ENCODE measurements at places on chromosomes 5 and 9.

DNA sequence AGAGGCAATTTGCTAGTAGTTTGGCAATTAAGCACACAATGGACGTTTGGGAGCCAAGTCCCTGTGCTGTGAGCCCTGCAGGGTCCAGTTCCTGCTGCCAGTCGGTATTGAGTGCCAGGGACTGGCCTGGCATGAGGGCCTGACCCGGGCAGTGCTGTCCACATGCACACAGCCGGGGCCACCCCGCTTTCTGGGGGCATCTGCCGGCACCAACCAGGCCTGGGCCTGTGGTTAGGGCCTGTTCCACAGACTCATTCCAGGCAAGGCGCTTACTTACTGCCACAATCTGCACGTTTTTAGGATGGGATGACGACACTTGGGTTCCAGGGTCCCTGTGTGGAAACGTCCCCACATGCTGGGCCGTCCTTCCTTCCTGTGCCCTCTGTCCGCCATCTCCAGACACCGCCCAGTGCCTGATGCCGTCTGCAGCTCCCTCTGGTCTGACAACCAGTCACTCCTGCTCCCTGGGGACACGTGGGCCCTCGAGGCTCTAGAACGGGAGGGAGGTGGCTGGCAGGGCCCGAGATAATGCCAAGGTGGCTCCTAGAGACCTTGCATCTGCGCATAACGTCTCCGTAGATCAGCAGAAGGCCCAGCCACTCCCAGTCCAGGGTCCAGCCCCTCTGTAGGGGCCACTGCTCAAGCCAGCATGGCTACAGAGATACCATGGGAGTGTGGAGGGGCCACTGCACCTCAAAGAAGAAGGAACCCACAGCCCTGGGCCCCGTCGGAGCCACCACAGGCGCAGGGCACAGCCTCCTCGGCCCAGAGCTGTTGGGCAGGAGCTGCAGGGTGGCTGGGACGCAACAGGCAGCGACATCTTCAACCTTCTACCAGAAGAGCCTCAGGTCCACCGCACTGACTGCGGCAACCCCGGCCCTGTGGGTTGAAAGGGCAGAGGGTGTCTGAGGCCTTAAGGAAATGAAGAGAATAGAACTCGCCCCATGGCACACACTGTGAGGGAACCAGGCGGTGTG, 24.7 kb downstream of the SLC9A3 start:
- DNase-seq, result no peak

- no peak for DNase-seq
These were observed 66.3 kb downstream of the FEM1C start for GRCh38 chr5:115478281-115478680.

DNA sequence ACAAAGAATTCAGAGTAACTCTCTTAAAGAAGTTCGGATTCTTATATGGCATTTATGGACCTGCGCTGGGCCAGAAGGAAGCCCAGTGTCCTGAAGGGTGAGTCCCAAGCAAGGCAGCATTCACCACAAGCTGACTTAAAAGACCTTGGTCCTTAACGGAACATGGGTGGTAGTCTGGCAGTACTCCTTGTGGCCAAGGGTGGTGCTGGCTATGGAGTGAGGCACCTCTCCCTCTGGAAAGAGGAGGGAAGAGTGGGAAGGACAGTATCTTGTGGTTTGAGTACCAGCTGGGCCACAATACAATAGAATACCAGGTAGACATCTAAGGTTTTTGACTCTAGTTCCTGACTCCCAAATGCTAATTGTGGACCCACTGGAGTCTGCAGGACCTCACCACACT, 425.7 kb upstream of the CYLC2 start:
- DNase-seq, result no peak

GRCh38 chr5:68027519-68027918, 188.0 kb upstream of the PIK3R1 start:
- DNase-seq, result no peak

DNA sequence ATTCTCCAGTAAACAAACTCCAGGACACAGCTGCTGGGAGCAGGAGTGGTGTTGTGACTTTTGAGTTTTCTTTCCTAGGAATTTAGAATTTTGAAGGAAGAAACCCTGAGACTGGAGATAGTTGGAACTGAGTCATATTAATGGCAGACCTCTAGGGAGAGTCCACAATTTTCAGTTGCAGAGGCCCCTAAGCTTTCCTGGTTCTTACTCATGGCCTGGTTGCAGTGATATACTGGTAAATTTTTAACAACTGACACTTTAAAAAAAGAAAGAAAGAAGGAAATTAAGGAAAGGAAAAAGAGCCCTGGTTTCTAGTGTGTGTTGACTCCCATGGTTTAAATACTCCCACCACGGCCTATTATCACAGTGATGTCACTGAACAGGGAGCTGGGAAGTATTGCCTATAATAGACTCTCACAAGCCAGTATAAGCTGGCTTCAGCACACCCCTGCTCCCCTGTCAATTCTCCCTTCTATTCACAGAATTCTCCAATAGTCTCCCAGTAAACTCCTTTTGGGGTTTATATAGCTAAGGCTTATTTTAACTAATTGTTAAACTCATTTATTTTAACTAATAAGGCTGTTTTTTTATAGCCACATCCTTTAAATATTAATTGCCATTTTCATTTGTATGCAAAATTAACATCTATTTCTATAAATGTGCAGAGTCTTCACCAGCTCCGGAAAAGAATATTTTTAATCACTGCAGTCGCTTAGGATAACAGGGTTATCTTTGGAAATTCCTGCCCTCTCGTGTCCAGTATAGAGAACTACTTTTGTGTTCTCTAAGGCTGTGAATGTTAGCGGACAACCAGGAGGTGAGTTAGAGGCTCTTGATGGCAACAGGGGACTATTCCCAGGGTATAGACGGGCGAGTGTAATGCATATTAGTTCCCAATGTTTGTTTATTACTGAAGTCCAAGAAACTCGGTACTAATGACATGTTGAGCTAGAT, 59.7 kb downstream of the GGTA1 start:
- DNase-seq, result no peak

DNA sequence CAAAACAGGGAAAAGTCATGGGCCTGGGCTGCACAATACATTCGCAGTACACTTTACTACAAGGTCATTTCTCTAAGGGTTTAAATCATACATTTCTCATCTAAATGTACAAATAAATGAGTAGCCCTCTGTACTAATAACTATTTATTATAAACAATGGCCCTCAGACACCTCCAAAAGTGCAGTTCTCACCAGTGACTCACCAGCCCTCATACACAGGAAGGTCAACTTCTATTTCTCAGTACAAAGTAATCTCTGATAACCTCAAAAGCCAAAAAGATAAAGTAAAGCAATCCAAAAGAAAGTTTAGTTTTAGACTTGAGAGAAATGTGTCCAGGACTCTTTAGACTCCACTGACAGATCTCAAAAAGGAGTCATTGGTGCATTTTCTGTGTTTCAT, 1258.1 kb upstream of the CDH6 start:
- no peak for DNase-seq

DNA sequence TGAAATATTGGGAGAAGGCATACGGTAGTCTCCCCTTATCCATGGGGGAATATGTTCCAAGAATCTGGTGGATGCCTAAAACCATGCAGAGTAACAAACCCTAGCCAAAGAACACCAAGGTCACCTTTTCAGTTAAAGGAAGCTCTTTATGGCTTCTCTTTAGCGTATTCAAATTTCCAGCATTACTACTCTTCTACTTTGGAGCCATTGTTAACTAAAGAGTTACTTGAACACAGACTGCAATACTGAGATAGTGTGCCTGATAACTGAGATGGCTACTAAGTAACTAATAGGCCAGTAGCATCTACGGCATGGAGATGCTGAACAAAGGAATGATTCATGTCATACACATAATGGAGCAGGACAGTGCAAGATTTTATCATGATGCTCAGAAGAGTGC, 84.5 kb upstream of the SPEF2 start:
- no peak for DNase-seq

DNA sequence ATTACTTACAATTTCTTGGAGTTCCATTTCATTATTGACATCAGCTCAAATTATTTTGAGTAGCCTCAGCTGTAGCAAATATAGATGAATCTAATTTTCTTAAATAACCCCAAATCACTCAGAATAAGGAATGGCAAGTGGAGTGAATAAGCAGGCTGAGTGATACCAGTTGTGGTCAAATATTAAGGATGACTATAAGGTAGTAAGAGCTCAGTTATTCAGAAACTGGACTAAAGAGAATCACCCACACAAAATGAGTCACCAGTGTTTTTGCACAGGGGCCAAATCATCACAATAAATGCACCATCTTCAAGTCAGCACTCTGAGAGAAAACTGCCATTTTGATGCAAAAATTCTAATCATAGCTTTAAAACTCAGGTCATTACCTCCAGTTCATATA, 128.9 kb upstream of the TARS1 start:
- DNase-seq, result no peak

GRCh38 chr5:36787365-36788093, 89.0 kb upstream of the NIPBL start:
- no peak for DNase-seq

- DNase-seq, result no peak
These were observed 8.2 kb downstream of the DNM1 start for GRCh38 chr9:128211186-128211980.

- DNase-seq, result no peak
These were observed 261.3 kb downstream of the SGCD start for GRCh38 chr5:156588306-156588705.

- DNase-seq, result no peak
These were observed 132.1 kb upstream of the MAP3K1 start for GRCh38 chr5:56683281-56683680.

DNA sequence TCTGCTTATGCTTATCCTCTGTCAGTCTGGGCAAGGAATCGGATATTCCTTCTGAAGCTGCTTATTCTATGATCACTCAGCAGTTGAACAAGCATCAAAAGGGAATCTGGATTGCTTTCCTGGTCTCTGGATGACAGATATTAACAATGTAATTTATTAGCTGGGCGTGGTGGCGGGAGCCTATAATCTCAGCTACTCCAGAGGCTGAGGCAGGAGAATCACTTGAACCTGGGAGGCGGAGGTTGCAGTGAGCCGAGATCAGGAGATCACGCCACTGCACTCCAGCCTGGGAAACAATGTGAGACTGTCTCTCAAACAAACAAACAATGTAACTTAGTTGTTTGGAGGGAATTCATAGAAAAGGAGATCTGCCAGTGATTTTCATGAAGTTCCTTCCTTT, 45.4 kb downstream of the DMRT1 start:
- DNase-seq, result no peak

- DNase-seq, result no peak
These were observed 421.9 kb upstream of the FTMT start for GRCh38 chr5:121429761-121430160.

- no peak for DNase-seq
These were observed 622 bp upstream of the ISL1 start for GRCh38 chr5:51382521-51383130.

DNA sequence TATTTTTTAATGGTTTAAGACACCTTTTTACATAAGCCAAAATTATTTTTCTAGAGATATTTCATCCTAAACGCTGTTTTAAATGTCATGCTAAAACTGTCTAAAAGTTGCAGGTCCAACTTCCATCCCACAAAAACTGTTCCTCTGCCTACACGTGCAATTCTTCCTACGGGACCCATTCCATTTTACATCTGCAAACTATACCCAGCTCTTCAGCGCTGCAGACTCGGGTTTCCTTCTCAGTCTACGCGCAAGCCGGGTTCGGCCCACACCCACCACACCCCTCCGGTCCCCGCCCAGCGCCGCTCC, 8.7 kb downstream of the RANBP6 start:
- peak; percentile 89 for DNase-seq

- DNase-seq, result no peak
These were observed 249.8 kb upstream of the PRDM9 start for GRCh38 chr5:23257656-23258055.

DNA sequence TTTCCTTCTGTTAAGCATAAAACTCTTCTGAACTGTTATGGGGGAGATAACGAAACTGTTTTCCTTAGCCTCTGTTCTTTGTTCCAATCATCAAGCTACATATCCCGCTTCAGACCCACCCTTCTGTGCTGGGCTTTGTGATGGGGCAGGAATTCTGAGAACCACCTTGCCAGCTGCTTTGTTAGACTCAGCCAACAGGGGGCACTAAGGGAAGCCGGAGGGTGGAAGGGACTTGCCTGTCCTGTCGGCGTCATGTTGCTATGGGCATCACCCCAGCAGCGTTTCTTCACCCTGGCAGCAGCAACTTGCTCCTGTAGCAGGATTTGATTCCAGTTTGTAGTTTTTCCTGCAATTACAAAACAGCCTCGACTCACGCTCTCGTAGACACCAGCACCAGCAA, 169.1 kb downstream of the CAAP1 start:
- peak; percentile 12 for DNase-seq

DNA sequence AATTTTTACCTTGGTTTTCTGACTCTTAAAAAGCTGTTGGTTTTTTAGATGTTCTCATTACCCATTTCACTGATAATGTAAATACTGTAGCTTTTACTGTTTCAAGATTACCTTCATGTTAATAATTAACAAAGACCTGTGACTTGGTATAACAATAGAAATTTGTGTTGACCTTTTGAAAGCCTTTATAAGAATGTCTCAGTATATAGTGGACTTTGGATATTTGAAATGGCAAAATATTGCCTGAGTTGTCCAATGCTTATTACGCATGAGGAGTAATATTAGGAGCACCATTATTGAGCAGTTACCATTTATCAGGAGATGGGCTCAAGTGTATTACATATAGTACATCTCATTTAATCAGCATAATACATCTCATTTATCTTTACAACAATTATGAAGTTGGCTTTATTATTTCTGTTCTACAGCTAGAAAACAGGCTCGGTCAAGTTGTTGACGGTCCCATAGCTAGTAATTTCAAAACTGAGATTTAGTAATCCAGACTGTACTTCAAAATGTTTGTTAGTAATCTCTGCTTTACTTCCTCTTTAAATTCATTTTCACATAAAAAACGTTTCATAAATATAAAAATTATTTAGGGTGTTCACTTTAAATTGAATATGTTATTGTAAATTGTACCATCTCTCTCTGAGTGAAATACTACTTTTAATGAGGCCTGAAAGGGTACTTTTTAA, 50.7 kb upstream of the FKTN start:
- no peak for DNase-seq

DNA sequence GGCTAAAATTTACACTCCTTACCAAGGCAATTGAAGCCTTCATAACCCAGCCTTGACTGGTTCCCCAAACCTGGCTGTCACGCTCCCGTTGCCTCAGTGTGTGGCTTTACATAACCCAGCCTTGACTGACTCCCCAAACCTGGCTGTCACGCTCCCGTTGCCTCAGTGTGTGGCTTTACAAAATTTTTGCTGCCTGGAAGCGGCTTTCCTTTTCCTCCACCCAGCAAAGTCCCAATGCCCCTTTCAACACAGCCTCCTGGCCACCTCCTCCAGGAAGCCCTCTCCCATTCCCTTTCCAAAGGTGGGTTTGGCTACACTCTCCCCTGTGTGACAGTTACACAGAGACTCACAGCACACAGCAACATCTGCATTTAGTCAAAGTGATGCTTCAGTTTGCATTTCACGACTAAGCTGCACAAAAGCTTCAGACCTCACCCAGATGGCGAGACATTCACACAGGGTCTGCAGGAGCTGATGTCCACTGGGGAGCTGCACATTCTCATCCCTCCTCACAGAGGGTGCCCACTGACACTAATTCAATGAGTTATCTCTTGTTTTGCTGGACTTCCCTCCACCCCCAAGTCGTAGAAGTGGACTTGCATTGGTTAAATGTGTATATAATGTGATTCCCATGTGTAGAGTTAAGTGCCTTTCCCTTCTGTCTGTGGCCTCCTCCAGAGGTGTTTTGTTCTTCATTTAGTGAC, 156.6 kb upstream of the PHYKPL start:
- DNase-seq, result no peak

- DNase-seq, result no peak
These were observed 1061.8 kb upstream of the ARRDC3 start for GRCh38 chr5:92444888-92445287.

- peak; percentile 23 for DNase-seq
These were observed 43.8 kb downstream of the UNC5A start for GRCh38 chr5:176854164-176854563.

GRCh38 chr9:129761901-129762369, 9.1 kb upstream of the PTGES start:
- no peak for DNase-seq
